Stimulated activated CD8-positive, alpha-beta memory T cell treated with anti-CD3 and anti-CD28 coated beads, Interleukin-12 subunit alpha, Interleukin-12 subunit beta, amount 100 ng/mL, for 1 hour (primary cell): ENCODE measurements at places on chromosomes 5 and 9.

DNA sequence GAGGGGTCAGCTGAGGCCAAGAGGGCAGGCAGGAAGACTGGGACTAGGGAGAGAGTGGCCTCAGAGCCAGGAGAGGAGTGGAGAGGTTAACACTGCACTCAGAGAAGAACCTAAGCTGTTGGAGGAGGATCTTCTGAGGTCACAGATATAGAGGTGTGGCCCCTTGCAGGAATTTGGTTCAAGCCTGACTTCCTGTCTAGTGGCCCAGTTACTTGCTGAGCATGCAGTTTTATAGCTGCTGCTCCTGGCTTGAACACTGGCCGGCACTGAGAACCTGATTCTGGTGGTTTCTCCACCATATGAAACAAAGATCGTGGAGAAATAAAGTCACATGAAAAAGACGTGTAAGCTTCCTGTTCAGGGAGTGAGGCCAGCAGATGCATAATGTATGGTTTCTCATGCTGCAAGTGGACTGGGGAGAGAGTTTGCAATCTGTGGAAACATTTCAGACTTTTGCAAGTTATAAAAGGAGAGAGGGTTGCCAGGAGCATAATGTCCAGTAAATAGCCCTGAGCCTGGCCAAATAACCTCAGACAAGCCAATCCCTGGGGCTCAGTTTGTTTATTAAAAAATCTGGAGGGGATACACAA is 82.6 kb downstream of the GALNT10 start:
- DNase-seq: no peak

DNA sequence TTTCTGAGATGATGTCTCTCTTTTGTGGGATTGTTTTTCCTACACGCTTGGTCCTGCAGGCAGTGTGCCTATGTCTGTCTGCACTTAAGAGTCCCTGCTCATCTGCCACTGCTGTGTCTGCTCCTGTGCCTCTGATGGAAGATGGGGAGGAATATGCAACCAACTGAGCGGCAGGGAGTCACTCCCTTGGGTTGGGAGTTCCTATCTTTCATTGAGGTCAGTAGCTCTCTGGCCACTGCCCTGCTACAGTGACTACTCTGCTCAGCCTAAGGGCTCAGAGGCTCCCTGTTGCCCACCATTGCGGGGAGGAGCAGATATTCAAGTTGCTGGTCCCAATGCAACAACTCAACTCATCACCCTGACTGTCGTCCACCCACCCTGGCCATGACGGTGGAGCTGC is 13.4 kb upstream of the FAM163B start:
- DNase-seq: no peak

DNA sequence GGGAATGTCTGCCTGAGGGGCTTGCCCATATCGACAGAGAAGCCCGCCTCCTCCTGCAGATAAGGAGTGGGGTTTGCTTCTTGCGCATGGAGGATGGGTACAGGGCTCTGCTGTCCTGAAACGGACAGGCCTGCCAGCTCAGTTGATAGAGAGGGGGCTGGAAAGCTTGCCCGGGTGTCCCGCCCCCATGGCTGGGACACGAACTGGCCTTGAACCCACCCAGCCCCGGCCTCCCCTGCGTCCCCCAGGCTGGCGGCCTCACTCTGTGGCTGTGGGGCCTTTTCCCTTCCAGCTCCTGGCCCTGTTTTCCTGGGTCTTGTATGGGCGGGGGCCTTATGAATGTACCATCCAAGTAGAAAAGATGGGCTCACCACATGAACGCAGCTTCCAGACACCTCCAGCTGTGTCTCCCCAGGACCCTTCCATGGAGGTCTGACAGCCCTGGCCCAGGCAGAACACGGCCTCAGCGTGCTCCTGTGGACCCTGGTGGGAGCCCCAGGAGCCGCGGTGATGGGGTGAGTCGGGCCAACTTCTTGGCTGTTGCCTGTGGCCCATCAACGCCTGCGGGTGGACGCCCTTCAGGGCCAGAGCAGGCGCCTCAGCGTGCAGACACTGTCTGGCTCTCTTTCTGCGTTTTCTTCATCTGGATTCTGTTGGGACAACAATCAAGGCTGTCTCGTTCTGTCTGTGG is 15.9 kb upstream of the SLC2A6 start:
- no peak for DNase-seq

DNA sequence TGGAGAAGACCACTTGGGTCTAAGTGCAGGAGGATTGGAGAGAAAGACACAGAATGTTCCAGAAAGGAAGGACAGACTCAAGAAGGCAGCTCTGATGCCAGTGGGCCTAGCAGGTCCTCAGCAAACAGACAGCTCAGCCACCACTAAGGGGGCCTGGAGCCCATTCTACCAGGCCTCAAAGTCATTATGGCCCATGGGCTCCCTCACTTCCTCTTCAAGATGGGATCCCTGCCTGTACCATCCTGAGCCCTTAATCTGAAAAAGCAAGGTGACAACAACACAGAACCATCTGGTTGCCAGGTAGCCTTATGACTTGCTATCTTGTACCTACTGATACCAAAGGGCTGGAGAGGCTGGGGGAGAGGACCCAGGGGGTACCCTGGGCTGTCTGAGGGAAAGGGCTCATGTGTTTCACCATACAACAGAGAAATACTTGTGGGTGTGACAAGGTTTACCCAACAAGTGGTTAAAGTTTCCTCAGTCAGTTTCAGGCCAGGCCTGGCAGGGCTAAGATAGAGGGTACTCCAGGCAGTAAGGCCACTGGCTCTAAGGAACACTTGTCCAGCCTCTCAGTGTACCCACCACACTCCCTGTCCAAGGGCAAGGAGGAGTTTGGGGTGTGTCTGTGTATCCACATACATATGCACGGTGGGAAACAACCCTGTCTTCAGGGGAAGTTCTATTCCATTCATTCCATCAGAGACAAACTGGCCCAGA is 30.7 kb downstream of the TCF7 start:
- DNase-seq: no peak

DNA sequence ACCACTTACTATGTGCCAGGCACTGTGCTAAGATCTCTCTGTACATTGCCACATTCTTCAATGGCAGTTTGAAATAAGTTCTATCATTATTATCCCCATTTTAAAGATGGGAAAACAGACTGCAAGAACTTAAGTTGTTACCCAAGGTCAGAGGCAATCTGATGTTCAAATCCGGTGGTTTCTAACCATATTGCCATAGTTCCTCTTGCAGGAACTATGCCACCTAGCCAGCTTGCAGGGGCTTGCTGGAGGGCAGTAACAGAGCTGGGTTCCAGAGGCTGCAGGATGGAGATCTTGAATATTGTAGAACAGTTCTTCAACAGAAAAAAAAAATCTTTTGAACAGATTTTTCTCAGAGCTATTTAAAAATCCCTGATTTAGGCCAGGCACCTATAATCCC is 71.8 kb upstream of the TNFAIP8 start:
- no peak for DNase-seq

DNA sequence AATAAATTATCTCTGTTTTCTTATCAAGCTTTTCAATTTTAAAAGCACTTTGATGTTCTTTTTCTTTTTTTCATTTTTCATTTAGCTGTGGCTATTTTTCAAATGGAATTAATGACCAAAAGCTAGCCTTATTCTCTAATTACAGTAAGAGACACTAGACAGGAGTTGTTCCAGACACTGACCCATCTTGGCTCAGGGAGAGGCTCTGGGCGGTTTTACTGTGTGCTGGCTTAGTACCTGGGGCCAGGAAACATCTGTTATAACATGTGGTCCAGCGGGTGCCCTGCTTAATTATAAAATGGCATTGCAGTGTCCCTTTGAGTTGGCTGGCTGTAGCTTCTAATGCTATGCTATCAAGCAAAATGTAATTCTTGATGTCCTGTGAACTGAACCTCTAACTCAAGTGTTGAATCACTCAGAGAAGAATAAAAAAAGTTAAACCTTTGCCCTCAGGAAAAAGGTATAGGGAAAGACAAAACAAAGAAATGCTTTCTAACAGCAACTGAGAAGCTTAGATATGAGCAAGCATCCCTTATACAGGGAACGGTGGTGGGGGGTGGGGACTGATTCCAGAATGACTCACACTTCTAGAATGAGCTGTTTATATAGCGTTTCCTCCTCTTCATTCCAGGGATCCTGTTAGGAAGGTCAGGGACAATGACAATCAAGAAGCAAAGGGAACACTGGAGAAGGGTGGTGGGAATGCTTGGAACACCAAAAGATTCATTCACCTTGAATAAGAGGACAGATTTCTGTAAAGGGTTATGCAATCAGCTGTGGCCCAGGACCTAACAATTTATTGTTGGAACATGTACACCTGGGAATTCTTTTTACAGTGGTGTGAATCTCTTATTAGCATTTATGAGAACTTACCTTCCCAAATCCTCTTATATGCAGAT is 58.7 kb upstream of the NFIB start:
- no peak for DNase-seq

DNA sequence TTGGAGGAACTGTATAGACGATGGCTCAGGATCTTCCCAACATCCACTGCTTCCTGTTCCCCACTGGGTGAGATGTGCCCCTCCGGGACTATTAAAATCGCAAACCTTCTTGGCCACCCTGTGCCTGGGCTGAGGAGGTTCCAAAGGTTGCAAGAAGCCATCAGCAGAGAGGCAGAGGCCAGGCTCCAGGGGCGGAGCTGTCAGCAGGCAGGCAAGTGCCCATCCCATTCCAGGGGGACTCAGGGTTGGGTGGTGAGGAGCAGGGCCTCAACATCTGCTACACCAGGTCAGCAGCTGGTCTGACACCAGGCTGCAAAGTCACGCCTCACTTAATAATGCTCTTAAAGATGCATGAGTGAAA is 2.2 kb downstream of the BTNL3 start:
- no peak for DNase-seq

DNA sequence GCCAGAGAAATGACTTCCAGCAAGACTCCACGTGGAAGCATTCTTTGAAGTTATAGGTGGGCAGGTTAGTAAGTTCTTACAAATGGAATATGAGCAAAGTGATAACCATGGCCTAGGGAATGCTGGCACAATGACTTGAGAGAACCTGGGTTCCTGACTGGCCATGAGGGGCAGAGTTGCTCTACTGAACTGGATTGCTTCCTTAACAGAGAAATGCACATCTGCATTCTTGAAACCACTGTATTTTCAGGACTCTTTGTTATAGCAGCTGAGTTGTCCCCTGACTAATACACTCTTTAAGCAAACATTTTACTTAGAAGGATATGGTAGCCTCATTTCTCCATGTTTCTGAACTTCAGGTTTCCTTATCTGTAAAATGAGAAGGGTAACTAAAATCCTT is 108.3 kb upstream of the GNA14 start:
- DNase-seq: no peak

DNA sequence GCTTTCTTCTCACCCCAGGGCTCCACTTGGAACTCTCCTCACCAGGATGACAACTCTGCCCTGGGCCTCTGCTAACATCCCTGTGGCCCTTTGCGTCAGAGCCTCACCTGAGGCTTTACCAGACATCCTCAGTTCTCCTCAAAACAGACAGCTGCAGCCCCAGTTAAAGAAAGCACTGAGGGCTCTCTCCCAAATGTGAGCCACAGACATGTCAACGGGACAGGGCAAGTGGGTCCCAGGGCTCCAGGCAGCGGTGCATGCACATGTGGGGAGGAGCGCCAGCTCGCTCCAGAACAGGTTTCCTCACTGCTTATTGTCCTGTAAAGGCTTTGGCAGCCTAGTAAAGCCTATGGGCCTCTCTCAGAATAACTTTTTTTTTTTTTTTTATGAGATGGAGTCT is 37.3 kb downstream of the IPPK start:
- DNase-seq: no peak

DNA sequence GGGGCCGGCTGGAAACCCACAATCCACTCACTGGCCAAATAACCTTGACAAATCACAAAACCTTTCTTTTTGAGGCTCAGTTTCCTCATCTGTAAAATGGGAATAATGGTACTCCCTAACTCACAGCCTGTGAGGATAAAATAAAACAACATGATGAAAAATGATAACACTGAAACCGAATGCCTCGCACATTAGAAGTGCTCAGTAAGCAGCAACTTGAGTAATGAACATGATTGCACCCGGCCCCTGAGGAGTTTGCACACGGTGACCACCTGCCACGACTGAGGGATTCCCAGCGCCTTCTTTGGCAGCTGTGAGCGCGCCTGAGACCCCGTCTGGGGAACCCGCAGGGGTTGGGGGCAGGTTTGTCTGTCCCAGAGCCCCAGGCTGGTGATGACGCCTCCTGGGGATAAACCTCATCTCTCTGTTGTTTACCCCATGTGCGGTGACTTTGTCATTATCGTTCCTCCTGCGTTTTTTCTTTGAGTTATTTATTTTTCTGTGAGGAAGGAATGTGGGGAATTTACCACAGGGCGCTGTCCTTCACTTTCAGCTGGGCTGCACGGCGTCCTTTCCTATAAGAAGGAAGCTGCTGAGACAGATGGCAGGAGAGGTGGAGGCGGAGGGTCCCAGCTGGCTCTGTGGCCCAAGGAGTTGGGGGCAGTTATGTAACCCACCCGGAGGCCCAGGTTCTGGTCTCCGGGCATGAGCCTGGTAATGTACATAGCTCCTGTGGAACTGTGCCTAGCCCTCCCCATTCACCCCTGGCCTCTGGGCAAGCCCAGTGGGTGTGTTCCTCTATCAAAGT is 3.0 kb upstream of the SYNPO start:
- DNase-seq: no peak

- DNase-seq: no peak
Observed at GRCh38 chr5:73911761-73912393, 285.9 kb downstream of the ARHGEF28 start.

- no peak for DNase-seq
Observed at GRCh38 chr5:62299600-62299999, 6.4 kb upstream of the KIF2A start.

- no peak for DNase-seq
Observed at GRCh38 chr5:181058321-181058720, 18.3 kb downstream of the BTNL9 start.

GRCh38 chr9:23799521-23799920 is 26.5 kb downstream of the ELAVL2 start:
- no peak for DNase-seq

- DNase-seq: peak; percentile 43
Observed at GRCh38 chr9:97615439-97616072, 17.6 kb downstream of the TSTD2 start.
